A549 treated with ZK216348 at 1 μM for 4 hours (cell line): ENCODE measurements at places on chromosomes 5 and 9. TPM values are rescaled to one million over a fixed set of nuclear protein-coding genes. Genes with fewer than 3 reads are reported as not detected.

SPINK4 gene
- not detected in 5 replicates for total RNA-seq

RAPGEF1 gene
- 34.9 to 57.5 TPM (median 48.1 TPM) in 5 replicates for total RNA-seq

PCDHB2 gene
- 2.7 to 4.5 TPM (median 3.1 TPM) in 5 replicates for total RNA-seq

FBP1 gene
- total RNA-seq = 0.11 to 0.15 TPM (median 0.13 TPM) in 3 of 5 replicates, not detected in the others

MLANA gene
- total RNA-seq = not detected in 5 replicates

FST gene
- total RNA-seq = 3.0 to 4.5 TPM (median 4.4 TPM) in 5 replicates

AQP7 gene
- 0.36 to 0.95 TPM (median 0.47 TPM) in 5 replicates for total RNA-seq

CCL28 gene
- 0.06 to 0.22 TPM (median 0.14 TPM) in 4 of 5 replicates, not detected in the other for total RNA-seq

IFT74 gene
- 10.7 to 18.0 TPM (median 12.7 TPM) in 5 replicates for total RNA-seq

DDX4 gene
- not detected in 5 replicates for total RNA-seq
